ENCODE measurements at places on chromosomes 7 and 10.

GRCh38 chr7:37495574-37496184 lies 47.0 kb upstream of the ELMO1 start:
- no peaks in the 10 kb centered on the region for H3K36me3 ChIP-seq
- no peak overlapping the region for H3K4me3 ChIP-seq
- no peaks in the 10 kb centered on the region for H3K27me3 ChIP-seq
- no peaks in the 10 kb centered on the region for H3K4me1 ChIP-seq

- H3K27ac ChIP-seq: no peak overlapping the region
Measured at GRCh38 chr7:120842121-120842621, 15.8 kb downstream of the TSPAN12 start.

- peaks cover 19% of the 10 kb centered on the region for H3K4me1 ChIP-seq
- no peak overlapping the region for H3K4me3 ChIP-seq
- no peak for DNase-seq
- H3K27me3 ChIP-seq: no peaks in the 10 kb centered on the region
- H3K27ac ChIP-seq: no peak overlapping the region
Measured at GRCh38 chr7:22358820-22359697, 2.1 kb upstream of the RAPGEF5 start.

DNA sequence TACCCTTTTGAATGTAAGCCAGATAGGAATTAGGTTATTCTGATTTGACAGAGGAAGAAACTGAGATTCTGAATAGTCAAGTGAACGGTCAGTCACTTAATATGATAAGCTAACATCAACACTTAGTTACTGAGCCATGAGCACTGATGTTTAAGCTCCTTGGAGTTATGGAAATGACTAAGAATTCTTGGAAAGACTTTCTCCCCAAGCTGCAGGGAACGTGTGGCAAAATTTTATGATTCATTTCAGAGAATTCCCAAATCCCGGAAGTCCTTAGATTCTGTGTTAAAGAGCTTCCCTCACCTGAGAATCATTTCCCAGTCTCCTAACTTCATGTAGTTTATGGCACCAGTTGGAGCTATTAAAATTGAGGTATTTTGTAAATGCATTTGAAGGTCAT lies 330.9 kb downstream of the XPNPEP1 start:
- H3K36me3 ChIP-seq: no peaks in the 10 kb centered on the region
- no peak for DNase-seq
- H3K27ac ChIP-seq: no peak overlapping the region
- H3K27me3 ChIP-seq: no peaks in the 10 kb centered on the region
- H3K4me3 ChIP-seq: no peak overlapping the region

DNA sequence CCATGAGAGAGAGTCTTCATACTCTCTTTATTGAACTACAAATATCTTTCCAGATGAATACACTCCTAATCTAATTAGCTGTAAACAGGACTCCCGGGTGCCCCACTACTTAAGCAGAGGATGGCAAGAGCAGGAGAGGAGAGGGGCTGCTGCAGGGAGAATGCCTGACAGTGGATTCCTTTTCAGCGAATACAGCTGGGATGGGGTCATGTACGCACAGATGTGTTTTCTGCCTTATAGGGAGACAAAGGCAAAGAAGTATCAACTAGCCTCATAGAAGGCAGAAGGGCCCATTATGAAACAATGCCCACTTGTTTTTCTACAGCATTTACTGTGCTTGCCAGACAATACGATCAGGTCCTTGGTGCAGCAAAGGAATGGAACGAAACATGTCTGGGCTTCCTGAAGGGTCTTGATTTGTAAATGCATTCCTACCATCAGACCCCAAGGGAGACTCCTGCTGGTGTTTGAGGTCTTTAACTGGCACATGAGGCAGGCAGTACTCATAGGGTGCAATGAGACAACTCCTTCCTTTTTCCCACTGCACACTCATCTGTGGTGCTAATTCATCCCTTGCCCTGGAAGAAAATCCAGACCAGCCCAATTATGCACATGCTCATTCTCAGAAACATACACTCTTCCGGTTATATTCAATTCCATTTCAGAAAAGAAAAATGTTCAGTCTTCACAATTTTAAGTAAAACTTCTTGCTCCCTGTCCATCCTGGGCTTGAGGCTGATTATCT lies 117.1 kb downstream of the AOAH start:
- no peak overlapping the region for H3K4me3 ChIP-seq
- H3K27ac ChIP-seq: no peak overlapping the region
- peak; percentile 60 for DNase-seq
- H3K4me1 ChIP-seq: peaks cover 11% of the 10 kb centered on the region

- no peak overlapping the region for H3K4me3 ChIP-seq
- H3K4me1 ChIP-seq: no peaks in the 10 kb centered on the region
- no peaks in the 10 kb centered on the region for H3K27me3 ChIP-seq
- H3K36me3 ChIP-seq: no peaks in the 10 kb centered on the region
- no peak for DNase-seq
Measured at GRCh38 chr7:77529279-77529678, 7.8 kb upstream of the PTPN12 start.

- no peak for DNase-seq
- no peaks in the 10 kb centered on the region for H3K36me3 ChIP-seq
- H3K4me3 ChIP-seq: no peak overlapping the region
- H3K4me1 ChIP-seq: peaks cover 14% of the 10 kb centered on the region
- peaks cover 18% of the 10 kb centered on the region for H3K27me3 ChIP-seq
Measured at GRCh38 chr7:96059075-96059474, 262.8 kb downstream of the SLC25A13 start.
